ENCODE measurements at places on chromosomes 6 and 20.

- no peak for DNase-seq
Observed at GRCh38 chr6:156359912-156360311, 417.3 kb upstream of the ARID1B start.

- no peak for DNase-seq
Observed at GRCh38 chr6:7640607-7641577, 50.9 kb downstream of the SNRNP48 start.

GRCh38 chr20:1920252-1920651 is 25.0 kb downstream of the SIRPA start:
- DNase-seq: no peak

GRCh38 chr6:14121936-14122344 is 4.4 kb downstream of the CD83 start:
- no peak for DNase-seq

DNA sequence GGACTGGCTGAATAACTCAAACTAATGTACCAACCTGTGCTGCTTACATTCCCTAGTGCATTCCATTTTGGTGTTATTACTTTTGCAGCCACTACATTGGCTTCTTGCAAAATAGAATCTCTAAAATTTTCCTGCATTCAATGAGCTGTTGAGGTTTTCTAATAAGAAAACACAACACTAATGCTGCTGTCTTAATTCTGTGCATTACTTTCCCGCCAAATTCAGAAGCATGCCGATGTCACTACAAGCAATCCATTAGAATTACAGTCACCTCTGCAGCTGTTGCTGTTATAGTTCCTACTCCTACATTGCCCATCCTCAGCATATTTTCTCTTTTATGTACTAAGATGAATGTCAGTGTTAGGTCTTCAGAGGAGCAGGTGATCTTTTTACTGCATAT is 359.5 kb downstream of the HACE1 start:
- no peak for DNase-seq

GRCh38 chr6:160065200-160065599 is 56.4 kb upstream of the SLC22A1 start:
- no peak for DNase-seq

GRCh38 chr20:51393571-51393970 is 148.9 kb downstream of the NFATC2 start:
- no peak for DNase-seq

GRCh38 chr6:75266716-75267291 is 17.8 kb downstream of the TMEM30A start:
- DNase-seq: no peak

DNA sequence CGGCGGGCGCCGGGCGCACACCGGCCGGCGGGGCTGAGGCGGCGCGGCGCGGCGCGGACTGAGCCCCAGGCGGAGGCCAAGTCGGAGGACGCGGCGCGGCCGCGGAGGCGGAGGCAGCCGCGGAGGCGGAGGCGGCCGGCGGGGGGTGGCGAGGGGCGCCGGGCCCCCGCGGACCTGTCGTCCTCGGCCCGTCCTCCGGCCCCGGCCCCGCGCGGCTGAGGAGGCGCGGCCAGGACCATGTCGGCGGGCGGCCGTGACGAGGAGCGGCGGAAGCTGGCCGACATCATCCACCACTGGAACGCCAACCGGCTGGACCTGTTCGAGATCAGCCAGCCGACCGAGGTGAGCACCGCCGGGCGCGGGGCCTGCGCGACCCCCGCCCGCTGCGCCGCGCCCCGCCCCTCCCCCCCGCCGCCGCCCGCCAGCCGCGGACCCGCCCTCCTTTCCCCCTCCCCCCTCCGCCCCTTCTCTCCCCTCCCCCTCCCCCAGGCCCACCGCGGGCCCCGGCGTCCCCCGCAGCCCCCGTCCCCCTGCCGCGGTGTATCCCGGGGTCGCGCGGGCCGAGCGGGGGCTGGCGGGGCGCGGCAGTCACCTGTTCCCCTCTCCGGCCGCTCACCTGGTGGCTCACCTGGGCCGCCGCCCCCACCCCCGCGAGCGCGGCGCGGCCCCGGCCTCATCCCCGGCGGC is at the start of gene AFDN:
Gene AFDN (plus strand): TSS at position 16 of the 687 bp plus-strand sequence. CDS start 222 bp downstream, at position 238.
- DNase-seq: no peak

GRCh38 chr20:2741881-2742280 is 49.3 kb downstream of the EBF4 start:
- DNase-seq: no peak

DNA sequence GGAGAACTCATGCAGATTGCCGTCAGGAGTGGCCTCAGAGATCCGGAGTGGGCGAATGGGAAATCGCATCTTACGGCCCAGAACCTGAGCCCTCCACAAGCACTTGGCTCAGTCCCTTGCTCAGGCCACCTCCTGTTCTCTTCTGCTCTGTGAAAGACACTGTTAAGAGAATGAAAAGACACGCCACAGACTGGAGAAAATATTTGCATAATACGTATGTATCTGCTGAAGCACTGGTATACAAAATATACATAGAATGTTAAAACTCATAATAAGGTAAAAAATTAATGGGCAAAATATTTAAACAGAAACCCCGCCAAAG is 838 bp upstream of the POM121L2 start:
- DNase-seq: no peak

Measured in DND-41 (cell line).